ENCODE measurements at places on chromosomes 12 and 14.

GRCh38 chr12:107903341-107904061 lies 129.0 kb downstream of the ASCL4 start:
- DNase-seq: no peak

GRCh38 chr12:79524507-79525148 lies 166.1 kb downstream of the PAWR start:
- no peak for DNase-seq

DNA sequence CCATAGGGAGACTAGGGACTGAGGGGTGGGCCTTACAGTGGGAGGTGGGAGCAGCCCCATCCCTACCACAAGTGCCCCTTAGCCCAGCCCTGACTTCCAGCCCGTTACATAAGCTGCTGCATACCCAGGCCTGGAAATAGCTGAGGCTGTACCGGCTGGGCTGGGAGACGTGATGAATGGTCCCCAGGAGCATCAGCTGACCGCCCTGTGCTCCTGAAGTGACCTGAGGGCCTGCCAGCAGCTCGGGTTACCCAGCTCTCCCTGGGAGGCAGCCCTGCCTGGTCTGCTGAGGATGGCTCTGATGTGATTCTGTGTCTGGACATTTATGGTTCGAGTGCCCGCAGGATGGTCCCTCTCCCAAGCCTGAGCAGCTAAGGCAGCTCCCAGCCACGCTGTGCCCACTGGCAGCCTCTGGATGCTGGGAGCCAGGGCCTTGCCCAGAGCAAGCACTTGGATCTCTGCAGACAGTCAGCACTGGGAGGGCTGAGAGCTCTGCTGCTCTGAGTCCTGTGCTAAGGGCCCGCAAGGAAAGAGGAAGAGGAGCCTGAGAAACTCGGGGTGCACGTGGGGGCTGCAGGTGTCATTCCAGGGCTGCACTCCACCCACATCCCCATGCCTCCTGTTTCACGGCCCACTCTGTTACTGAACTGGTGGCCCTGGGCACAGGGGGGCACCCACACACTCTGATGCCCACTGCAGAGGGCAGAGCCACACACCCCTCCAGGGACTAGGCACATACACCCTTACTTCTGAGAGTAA lies 20.5 kb downstream of the TAMALIN start:
- DNase-seq: no peak

DNA sequence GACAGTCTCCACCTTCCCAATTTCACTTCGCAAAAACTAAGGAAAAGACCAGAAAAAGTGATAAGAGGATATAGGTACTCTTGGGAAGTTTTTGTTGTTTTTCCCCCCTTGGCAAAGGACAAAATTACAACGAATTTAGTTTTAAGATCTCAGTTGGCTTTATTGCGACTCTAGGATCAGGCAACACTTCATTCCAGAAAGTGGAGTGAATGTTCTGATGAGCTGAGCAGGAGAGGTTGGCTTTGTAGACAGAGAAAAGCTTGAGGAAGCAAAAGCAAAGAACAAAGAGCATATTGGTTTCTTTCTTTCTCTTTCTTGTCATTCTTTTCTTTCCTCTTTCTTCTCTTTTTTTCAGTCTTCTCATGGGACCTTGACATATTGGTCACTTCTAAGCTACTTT lies 640 bp upstream of the ZFYVE1 start:
- no peak for DNase-seq

DNA sequence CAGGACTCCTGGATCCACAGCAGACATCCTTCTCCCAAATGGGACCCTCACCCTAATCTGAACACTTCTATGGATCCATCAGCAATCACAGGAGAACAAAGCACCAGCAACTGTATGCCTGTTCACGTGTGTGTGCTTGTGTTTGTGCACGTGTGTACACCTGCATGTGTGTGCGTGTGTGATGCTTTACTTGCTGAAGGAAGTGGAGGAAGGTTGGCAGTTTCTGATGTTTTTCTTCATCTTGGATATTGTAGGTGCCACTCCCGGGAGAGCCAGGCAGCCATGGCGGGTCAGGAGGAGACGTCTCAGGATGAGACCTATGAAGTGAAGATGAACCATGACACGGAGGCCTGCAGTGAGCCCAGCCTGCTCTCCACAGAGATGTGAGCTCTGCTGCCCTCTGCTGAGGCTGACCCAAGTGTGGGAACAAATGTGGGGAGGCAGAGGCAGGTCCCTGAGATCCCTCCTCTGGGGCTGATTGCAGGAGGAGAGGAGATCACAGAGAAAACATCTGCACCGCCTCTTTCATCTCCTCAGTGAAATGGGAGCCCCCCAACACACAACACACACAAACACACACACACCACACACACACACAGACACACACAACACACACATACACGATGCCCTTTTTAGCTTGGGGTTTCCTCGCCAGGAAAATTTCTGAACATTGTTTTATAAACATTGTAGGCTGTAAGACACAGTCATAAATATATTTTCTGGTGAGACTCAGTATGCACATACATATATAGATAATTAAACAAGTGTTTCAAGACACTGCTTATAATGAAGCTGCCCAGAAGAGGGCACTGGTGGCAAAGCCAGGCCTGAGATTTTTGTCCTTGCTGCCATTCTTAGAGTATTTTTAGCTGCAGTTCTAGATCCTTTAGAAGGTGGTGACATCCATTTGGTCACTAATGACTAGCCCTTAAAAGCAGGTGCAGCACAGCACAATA lies 112.2 kb upstream of the FKBP4 start:
- DNase-seq: no peak

GRCh38 chr12:6364044-6364374 lies 11.4 kb downstream of the SCNN1A start:
- DNase-seq: no peak

- DNase-seq: no peak
Observed at GRCh38 chr14:103317251-103317650, 16.8 kb upstream of the EIF5 start.

DNA sequence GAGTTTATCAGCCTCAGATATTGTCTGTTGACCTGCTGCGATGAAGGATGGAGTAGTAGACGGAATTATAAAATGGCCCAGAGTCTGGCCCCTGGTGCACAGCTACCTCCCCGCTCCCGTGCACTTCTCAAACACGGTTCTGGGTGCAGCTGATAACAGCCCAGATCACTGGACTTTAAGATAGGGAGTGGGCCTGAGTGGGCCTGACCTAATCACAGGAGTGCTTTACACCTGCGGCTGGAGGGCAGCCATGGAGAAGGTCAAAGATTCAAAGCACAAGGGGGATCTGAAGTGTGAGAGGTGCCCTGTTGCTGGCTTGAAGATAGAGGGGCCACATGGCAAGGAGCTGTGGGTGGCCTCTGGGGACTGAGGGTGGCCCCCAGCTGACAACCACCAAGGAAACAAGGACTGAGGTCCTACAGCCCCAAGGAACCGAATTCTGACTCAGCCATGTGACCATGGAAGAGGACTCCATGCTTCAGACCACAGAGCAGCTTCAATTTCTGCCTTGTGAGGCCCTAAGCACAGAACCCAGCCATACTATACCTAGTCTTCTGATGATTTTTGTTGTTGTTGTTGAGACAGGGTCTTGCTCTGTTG lies 113.4 kb downstream of the ZNF664 start:
- DNase-seq: no peak

GRCh38 chr14:50791201-50791600 lies 39.8 kb downstream of the NIN start:
- DNase-seq: no peak

DNA sequence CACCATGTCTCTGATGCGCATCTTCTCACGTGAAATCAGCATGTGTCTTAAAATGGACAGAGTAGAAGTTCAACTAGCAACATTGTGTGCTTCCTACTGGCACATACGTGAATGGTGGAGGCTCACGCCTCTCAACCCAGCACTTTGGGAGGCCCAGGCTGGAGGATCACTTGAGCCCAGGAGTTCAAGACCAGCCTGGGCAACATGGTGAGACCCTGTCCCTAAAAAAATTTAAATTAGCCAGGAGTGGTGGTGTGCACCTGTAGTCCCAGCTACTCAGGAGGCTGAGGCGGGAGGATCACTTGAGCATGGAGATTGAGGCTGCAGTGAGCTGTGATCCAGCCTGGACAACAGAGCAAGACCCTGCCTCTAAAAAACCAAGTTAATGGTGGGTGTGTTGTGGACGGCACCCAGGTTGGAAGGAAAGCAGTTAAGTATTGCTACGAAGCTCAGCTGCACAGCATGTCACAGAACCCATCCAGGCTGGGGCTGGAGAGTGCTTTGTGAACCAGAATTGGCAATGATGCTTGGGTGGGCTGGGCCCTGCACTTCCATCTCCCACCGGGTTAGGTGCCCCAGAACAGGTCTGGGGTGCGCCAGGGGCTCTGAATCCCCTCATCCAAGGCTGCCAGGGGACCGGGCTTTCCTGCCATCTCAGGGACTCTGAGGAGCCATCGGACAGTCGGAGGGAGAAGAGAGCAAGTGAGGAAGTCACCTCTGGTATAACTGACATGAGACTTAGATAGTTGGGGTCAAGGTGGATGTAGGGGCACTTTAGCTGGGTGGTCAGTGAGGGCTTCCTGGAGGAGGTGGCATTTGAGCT lies 33.0 kb upstream of the ULK1 start:
- no peak for DNase-seq

DNA sequence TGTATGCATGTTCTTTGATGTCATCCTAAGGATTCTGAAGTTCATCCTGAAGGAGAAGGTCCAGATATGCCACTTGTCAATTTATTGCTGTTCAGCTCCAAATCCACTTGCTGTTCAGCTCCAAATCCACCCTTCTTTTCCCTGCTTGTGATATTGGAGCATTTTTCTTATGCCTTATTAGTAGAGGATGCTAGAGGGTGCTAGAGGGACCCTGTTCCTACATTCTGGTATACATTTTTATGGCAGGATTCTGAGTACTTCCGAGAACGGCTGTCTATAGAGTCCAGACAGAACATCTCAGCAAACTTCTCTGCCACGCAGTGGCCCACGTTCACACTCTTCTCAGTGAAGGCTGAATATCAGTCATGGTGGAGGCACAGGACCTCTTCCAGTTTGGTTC lies 406.7 kb downstream of the NOVA1 start:
- DNase-seq: no peak

Measured in stimulated activated CD4-positive, alpha-beta T cell treated with anti-CD3 and anti-CD28 coated beads, TNF-alpha, amount 100 ng/mL, for 4 hours (primary cell).